ENCODE measurements at places on chromosomes 7 and 10. TPM values are rescaled to one million over a fixed set of nuclear protein-coding genes. Genes with fewer than 3 reads are reported as not detected.

DNA sequence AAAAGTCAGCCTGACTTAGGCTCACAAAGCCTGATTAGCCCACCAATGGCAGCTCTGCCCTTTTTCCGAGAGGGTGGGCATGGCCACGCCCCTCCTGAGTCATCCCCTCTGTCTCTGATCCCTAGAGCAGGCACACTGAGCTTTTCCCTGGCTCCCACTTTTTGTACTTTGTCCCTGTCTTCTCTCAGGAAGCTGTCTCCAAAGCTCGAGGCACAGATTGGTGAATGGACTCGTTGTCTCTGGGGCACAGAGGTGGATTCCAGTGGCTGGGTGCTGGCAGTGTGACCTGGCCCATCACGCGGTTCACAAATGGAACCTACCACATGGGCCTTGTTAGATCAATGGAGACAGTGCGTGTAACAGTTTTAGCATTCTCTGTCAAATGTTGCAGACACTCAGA is 313.5 kb downstream of the WDR37 start:
- DNase-seq: no peak

HOXA3 gene
- not detected for total RNA-seq

DNA sequence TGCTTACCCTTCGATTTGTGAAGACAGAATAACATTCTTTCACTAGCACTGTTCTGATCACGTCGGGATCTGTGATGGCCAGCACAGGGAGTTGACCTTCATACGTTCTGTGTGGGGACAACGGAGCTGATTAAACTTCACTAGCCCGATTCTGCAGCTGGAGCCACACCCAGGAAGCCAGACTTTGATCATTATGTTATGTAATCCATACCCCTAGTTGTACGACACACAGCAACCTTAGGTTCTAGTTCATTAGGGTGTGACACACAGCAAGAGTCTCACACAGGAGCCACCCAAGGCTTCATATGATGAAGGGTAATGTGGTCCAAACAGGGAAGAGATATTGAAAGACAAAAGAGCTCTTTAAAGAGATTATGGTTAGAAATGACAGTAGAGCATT is 7.2 kb downstream of the CYP3A5 start:
- no peak for DNase-seq

FAM20C gene
- 52.6 TPM for total RNA-seq

TMEM229A gene
- total RNA-seq: not detected

DNA sequence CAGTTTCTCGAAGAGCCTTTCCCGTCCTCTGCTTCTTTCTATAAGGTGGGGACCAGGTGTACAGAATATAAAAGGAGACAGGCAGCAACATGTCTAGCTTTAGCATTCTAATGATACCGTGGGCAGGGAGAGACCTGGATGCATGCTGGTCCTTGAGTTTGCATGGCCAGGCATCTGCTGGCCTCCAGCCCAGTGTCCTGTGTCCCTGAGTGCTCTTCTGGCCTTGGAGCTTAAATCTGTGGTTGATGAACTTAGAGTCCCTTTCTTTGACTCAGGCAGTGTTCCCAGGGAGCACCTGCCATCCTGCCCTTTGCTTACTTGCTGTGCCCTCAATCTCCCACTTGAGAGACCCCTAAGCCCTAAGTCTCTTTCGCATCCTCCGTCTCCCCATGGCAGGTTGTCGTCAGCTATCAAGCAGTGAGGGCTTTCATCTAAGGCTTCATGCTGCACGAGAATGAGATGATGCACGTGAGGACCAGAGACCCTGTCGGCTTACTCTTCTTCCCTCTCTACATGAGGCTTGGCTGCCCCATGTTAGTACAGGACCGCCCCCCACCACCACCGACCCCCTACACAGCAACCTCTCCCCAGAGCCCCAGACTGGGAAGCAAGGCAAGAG is 313.4 kb upstream of the C7orf33 start:
- no peak for DNase-seq

- DNase-seq: no peak
These were observed 133.1 kb downstream of the MAPK8 start for GRCh38 chr10:48439581-48440041.

DNA sequence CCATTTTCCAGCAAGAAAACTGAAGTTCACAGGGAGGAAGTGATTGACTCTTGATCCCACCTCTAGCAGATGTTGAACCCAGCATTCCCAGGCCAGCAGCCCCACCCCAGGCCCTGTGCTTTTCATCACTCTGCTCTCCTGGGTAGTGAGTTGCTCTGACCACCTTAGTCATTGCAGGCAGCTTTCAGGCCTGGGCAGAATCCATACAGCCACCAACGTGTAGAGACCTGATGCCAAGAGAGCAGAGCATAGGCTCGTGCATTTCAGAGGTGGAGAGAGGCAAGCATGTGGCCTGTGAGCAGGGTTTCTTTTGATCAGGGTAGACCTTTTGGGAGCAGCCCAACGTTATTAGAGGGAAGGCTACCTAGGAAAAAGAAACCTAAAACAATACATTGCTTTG is 334.6 kb downstream of the PTEN start:
- no peak for DNase-seq

GRCh38 chr7:79897166-79897565 is 237.5 kb upstream of the GNAI1 start:
- no peak for DNase-seq

- no peak for DNase-seq
These were observed 161.2 kb downstream of the CAMK1D start for GRCh38 chr10:12510501-12510941.
